Naive B cell (primary cell): ENCODE measurements at places on chromosomes 1 and 21.

- H3K4me3 ChIP-seq: no peak overlapping the region
- H3K27ac ChIP-seq: no peak overlapping the region
Observed at GRCh38 chr1:245771511-245772281, 616.9 kb downstream of the KIF26B start.

- peak overlapping the region; percentile 95 for H3K27ac ChIP-seq
- H3K36me3 ChIP-seq: peaks cover 1% of the 10 kb centered on the region
- H3K4me1 ChIP-seq: peaks cover 21% of the 10 kb centered on the region
- peak; percentile 26 for DNase-seq
Observed at GRCh38 chr1:116737020-116737854, 17.0 kb upstream of the CD2 start.

- no peak overlapping the region for H3K27ac ChIP-seq
- peaks cover 40% of the 10 kb centered on the region for H3K36me3 ChIP-seq
- DNase-seq: no peak
- peaks cover 17% of the 10 kb centered on the region for H3K4me1 ChIP-seq
- H3K27me3 ChIP-seq: no peaks in the 10 kb centered on the region
- H3K4me3 ChIP-seq: no peak overlapping the region
Observed at GRCh38 chr21:44778983-44779382, 22.6 kb downstream of the UBE2G2 start.

GRCh38 chr1:65229754-65230339 lies 79.5 kb upstream of the DNAJC6 start:
- no peaks in the 10 kb centered on the region for H3K4me1 ChIP-seq
- no peaks in the 10 kb centered on the region for H3K36me3 ChIP-seq
- no peak overlapping the region for H3K4me3 ChIP-seq
- DNase-seq: no peak

DNA sequence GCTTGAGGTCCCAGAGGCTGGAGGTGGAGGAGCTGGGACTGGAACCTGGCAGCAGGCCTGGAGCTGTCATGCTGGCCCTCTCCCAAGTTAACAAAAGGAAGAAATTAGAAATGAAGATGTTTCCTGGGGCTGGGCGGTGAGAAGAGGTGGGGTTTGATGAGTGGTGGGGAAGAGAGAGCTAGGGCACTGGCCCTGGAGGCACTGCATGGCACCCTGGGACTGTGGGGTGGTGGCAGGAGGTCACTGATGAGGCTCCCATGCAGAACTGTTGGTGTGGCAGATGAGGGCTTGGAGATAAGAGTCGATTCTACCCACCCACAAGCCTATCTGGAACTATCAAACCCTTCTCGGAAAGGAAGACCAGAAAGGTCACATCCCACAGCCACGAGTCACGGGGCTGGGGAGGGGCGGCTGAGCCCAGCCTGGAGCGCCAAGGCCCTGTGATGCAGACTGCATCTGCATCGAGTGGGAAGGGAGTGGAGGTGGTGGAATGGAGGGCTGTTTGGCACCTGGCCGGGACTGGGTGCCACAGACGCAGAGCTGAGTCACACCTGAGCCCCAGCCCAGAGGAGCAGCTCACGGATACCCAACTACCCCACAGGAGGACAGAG lies 29.4 kb downstream of the MRPL37 start:
- H3K4me1 ChIP-seq: no peaks in the 10 kb centered on the region
- no peaks in the 10 kb centered on the region for H3K27me3 ChIP-seq
- peak overlapping the region; percentile 88 for H3K27ac ChIP-seq
- H3K36me3 ChIP-seq: no peaks in the 10 kb centered on the region
- H3K4me3 ChIP-seq: no peak overlapping the region
- DNase-seq: no peak

DNA sequence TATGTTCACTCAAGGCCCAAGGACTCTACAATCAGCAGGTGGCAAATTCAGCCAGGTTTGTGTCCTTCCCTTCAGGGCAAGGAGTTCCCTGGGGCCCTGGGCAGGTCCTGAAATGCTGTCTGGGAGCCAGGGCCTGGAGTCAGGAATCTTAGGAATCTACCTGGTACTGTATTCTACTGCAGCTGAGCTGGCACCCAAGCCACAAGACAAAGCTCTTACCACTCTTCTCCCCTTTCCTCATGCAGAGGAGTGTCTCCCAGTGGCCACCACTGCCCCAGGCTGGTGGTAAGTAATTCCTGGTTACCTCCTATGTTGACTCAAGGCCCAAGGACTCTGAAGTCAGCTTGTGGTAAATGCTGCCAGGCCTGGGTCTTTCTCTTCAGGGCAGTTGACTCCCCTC lies 153.4 kb downstream of the NRIP1 start:
- H3K27ac ChIP-seq: no peak overlapping the region
- H3K36me3 ChIP-seq: no peaks in the 10 kb centered on the region
- H3K4me3 ChIP-seq: no peak overlapping the region
- DNase-seq: no peak
- H3K27me3 ChIP-seq: no peaks in the 10 kb centered on the region
- H3K4me1 ChIP-seq: no peaks in the 10 kb centered on the region

- H3K4me3 ChIP-seq: no peak overlapping the region
- peak; percentile 65 for DNase-seq
Observed at GRCh38 chr1:211323156-211324063, 3.2 kb upstream of the TRAF5 start.

- H3K4me1 ChIP-seq: peaks cover 29% of the 10 kb centered on the region
- no peak for DNase-seq
- H3K36me3 ChIP-seq: no peaks in the 10 kb centered on the region
- no peaks in the 10 kb centered on the region for H3K27me3 ChIP-seq
Observed at GRCh38 chr1:17183388-17184160, 21.4 kb upstream of the PADI1 start.

DNA sequence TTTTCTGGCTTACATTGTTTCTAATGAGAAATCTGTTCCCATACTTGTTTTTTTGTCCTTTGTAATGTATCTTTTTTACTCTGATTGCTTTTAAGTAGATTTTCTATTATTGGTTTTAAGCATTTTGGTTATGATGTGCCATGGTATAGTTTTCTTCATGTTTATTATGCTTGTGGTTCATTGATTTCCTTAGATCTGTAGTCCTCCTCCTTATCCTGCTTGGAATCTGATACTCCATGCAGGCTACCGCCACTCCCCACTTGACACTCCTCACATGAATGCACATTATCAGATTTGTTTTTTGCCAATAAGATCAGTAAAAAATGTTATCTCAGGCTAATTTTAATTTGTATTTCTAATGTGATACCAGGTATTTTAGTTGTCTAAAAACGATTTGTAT lies 20.8 kb downstream of the UROD start:
- no peak overlapping the region for H3K27ac ChIP-seq
- no peaks in the 10 kb centered on the region for H3K27me3 ChIP-seq
- H3K36me3 ChIP-seq: no peaks in the 10 kb centered on the region
- DNase-seq: no peak

DNA sequence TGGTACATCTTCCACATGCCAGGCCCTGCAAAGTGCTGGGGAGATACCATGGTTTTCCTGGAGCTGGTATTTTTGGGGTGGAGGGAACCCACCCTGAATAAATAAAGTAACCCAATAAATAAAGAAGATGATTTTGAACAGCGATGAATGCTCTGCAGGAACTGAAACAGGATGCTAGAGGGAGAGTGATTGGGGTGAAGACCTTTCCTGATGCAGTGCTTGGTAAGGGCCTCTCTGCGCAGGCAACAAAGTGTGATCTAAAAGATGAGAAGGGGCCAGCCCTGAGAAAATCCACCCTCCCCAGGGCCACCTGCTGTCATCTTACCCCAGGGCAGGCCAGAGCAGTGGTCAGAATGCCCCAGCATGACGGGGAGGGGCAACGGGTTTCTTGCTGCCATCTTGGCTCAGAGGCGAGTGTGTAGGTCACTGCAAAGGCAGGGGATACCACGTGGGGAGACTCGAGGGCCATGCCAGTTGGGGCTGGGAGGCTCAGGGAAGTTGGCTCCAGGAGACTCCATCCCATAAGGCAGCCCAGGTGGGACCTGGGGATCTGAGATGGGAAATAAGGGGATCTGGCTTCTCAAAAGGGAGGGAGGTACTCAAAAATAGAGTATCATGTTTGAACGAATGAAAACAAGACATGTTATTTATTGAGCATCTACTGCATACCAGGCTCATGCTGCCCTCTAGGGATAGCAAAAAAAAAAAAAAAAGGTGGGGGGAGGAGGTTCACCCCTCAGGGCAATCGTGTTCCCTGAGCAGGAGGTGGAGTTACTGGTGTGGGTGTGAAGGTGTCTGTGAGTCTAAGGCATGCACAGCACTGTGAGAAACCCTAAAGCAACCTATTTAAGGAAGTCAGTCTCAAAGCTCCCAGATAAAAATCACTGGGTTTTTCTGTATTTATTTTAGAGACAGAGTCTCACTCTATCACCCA lies 2.8 kb downstream of the SRARP start:
- H3K36me3 ChIP-seq: no peaks in the 10 kb centered on the region
- H3K4me3 ChIP-seq: no peak overlapping the region
- DNase-seq: no peak
- peaks cover 18% of the 10 kb centered on the region for H3K4me1 ChIP-seq

GRCh38 chr1:100622037-100622436 lies 84.1 kb downstream of the GPR88 start:
- H3K27me3 ChIP-seq: peaks cover 4% of the 10 kb centered on the region
- no peak overlapping the region for H3K27ac ChIP-seq
- H3K36me3 ChIP-seq: no peaks in the 10 kb centered on the region
- no peak overlapping the region for H3K4me3 ChIP-seq

GRCh38 chr1:212542761-212543187 lies 65.8 kb upstream of the ATF3 start:
- peaks cover 16% of the 10 kb centered on the region for H3K27me3 ChIP-seq
- DNase-seq: peak; percentile 49
- H3K36me3 ChIP-seq: no peaks in the 10 kb centered on the region
